ENCODE measurements at places on chromosomes 5 and 9.

GRCh38 chr5:95241161-95241560, 43.7 kb downstream of the MCTP1 start:
- no peak overlapping the region for H3K4me3 ChIP-seq
- no peak overlapping the region for H3K27ac ChIP-seq
- H3K4me1 ChIP-seq, result no peaks in the 10 kb centered on the region
- DNase-seq, result no peak

DNA sequence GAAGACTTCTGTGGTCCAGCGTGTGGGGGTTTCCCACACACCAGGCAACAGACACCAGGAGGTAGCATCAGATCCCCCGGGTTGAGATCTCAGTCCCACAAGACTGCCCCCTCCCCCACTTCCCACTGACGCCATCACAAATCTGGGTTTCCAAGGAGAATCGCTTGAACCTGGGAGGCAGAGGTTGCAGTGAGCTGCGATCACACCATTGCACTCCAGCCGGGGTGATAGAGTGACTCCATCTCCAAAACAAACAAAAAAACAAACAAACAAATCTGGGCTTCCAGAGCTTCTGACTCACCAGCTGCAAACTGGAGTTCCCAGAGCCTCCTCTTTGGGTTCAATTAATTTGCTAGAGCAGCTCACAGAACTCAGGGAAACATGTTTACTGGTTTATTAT, 4.7 kb upstream of the GBGT1 start:
- H3K4me3 ChIP-seq, result no peak overlapping the region
- no peaks in the 10 kb centered on the region for H3K36me3 ChIP-seq
- DNase-seq, result no peak

- no peak for DNase-seq
- no peaks in the 10 kb centered on the region for H3K4me1 ChIP-seq
- peaks cover 7% of the 10 kb centered on the region for H3K27me3 ChIP-seq
- no peak overlapping the region for H3K27ac ChIP-seq
Observed at GRCh38 chr9:134533850-134534588, 107.6 kb upstream of the COL5A1 start.

- no peak overlapping the region for H3K4me3 ChIP-seq
- peak overlapping the region; percentile 62 for H3K27ac ChIP-seq
- H3K27me3 ChIP-seq, result no peaks in the 10 kb centered on the region
- H3K4me1 ChIP-seq, result peaks cover 14% of the 10 kb centered on the region
Observed at GRCh38 chr5:115558388-115558956, 13.9 kb upstream of the FEM1C start.

DNA sequence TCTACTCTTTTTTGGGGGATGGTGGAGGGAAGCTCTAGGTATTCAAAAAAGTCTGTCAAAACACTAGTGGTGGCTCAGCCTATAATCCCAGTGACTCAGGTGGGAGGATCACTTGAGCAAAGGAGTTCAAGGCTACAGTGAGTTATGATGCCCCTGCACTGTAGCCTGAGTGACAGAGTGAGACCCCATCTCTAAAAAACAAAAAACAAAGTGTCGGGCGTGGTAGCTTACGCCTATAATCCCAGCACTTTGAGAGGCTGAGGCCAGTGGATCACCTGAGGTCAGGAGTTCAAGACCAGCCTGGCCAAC, 15.8 kb upstream of the SLC35D2 start:
- no peak overlapping the region for H3K27ac ChIP-seq
- no peak for DNase-seq
- no peaks in the 10 kb centered on the region for H3K36me3 ChIP-seq
- no peaks in the 10 kb centered on the region for H3K27me3 ChIP-seq
- no peaks in the 10 kb centered on the region for H3K4me1 ChIP-seq

DNA sequence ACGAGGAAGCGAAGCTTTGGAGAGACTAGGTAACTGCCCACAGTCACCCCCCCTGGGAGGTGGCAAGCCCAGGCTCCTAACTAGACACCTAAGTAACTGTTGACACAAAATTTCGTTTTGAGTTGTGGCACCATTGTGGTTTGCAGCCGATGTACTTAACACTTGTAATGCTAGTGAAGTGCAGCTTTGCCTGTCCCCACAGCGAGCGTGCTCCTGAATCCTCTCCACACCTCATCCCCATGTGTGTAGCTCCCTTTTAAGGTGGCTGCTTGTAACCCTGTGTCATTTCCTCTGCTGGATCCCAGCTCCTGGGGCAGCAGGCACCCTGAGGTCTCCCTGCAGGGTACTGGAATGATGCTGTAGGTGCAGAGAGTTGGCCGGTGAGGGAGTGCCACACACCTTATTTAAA, 114.9 kb downstream of the TRIO start:
- H3K27me3 ChIP-seq, result no peaks in the 10 kb centered on the region
- H3K4me3 ChIP-seq, result no peak overlapping the region

DNA sequence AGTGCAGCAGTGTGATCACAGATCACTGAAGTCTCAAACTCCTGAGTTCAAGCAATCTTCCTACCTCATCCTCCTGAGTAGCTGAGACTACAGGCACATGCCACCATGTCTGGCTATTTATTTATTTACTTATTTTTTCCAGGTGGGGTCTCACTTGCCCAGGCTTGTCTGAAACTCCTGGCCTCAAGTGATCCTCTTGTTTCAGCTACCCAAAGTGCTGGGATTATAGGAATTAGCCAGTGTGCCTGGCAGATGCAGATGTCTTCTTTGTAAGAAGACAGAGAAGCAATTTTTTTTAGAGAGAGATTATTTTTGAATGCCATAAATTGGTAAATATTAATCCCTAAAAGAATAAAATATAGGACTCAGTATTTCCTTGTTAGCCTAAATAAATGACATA, 54.3 kb downstream of the CHSY3 start:
- H3K36me3 ChIP-seq, result no peaks in the 10 kb centered on the region
- no peak overlapping the region for H3K4me3 ChIP-seq
- DNase-seq, result no peak
- H3K27me3 ChIP-seq, result no peaks in the 10 kb centered on the region

DNA sequence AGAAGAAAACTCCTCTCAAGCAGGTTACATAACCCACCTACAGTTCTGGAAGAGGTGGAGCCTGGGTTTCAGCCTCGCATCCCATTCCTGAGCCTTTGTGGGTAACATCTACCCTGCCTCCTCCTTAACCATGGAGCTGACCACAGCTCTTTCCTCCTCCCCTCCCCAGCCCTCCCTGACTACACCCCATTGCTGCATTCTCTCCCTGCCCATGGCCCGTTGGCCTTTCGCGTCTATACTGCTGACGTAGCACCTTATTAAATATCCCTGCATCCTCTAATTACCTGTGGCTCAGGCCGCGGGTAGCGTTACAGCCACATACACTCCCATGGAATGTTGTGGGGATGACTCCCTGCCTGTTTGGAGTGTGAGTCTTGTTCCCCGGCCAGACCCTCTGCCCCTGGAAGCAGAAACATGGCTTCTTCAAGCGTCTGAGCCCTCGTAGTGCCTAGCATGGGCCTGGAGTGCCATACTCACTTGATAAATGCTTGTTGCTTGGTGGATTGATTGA, 72.8 kb downstream of the WWC1 start:
- no peak for DNase-seq
- H3K36me3 ChIP-seq, result no peaks in the 10 kb centered on the region
- H3K4me1 ChIP-seq, result no peaks in the 10 kb centered on the region

GRCh38 chr5:14507156-14507941, 74.2 kb upstream of the OTULINL start:
- H3K27ac ChIP-seq, result no peak overlapping the region
- H3K36me3 ChIP-seq, result no peaks in the 10 kb centered on the region
- no peak overlapping the region for H3K4me3 ChIP-seq
- no peak for DNase-seq

- H3K27ac ChIP-seq, result no peak overlapping the region
- no peak for DNase-seq
Observed at GRCh38 chr9:100052375-100052774, 46.4 kb downstream of the ERP44 start.
